ENCODE measurements at places on chromosomes 4 and X.

- DNase-seq = no peak
Observed at GRCh38 chr4:150855981-150856510, 159.0 kb downstream of the LRBA start.

DNA sequence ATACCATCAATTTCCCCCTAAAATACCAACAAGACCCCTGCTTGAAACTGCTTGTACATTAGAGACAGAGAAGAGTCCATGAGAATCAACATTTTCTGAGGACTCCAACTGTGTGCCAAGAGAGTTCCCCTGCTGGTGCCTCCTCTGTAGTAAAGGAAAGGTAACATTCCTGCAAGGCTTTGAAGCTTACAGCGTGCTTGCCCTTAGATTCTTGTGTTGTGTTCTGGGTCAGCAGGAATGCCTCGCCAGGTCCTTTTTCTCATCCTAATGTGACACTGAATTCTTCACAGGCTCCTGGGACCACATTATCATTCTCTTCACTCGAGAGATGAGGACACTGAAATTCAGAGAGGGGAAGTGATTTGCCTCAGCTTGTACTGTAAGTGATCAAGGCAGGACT, 9.7 kb upstream of the EOLA2 start:
- DNase-seq = no peak

GRCh38 chr4:57068237-57068981, 41.8 kb downstream of the IGFBP7 start:
- no peak for DNase-seq

- DNase-seq = no peak
Observed at GRCh38 chrX:134364711-134365110, 95.3 kb upstream of the HPRT1 start.

- DNase-seq = no peak
Observed at GRCh38 chr4:187027272-187027671, 303.6 kb upstream of the FAT1 start.

GRCh38 chrX:67651437-67652142, 107.8 kb downstream of the AR start:
- no peak for DNase-seq

DNA sequence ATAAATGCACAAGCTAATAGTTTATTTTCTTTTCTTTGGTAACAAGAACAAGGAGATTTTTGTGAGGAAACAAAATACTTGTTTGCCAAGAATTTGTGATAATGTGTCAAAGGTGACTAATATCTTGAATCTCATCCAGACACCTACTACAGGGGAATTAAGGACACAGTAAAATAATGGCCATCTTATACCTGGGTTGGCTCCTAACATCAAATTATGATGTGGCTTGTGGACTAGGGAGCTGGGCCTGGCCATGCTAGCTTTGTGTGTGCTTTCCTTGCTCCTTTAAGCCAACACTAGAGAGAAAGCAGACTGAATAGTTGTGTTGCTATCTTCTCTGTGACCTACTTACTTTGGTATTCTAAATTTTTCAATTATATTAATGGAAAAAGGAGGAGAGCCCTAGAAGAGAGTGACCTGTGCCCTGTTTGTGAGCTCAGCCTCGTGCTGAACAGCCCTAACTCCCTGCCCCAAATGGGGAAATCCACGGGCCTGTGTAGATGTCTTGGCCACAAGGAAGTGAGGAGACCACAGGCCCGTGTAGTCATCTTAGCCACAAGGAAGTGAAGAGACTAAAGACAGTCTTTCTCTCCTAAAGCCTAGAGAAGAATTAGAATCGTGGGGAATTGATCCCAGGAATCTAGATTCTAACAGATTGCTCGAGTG, 23.3 kb downstream of the ARHGAP24 start:
- no peak for DNase-seq

GRCh38 chrX:6291444-6291843, 62.8 kb upstream of the NLGN4X start:
- DNase-seq = no peak

- no peak for DNase-seq
Observed at GRCh38 chrX:3548765-3549391, 164.6 kb downstream of the PRKX start.

DNA sequence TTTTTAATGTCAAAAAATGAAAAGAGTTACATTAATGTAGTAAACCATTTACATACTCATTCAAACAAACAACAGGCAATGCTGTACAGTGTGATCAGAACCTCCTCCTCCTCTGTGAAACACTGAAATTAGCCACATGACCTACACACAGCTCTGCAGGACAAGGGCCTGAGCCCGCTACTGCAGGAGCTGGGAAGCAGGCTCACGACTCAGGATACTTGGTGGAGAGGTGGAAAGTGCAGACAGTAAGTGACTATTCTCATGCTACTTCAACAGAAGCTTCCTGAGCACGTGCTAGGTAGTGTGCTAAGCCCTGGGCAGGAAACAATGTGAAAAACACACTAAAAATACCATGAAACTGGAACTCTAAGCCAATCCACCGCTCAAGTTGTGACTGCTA, 56.8 kb downstream of the TAPT1 start:
- DNase-seq = no peak

DNA sequence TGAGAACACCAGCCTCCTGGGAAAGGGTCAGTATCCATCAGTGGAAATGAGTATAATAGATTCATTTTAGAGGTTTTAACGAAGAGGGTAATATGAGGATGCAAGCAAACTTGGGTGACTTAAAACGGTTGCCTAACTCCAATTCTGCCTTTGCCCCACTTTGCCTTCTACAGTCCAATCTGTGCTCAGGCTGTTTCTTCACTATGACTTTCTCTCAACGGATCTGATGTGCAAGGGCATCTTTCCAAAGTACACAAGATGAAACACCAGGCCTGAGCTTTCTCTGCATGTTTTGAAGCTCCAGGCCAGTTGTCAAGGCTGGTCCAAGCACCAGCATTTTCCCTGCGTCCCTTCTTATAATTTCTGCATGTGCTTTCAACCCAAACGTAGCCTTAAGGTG, 68.0 kb upstream of the TMEM164 start:
- DNase-seq = no peak

DNA sequence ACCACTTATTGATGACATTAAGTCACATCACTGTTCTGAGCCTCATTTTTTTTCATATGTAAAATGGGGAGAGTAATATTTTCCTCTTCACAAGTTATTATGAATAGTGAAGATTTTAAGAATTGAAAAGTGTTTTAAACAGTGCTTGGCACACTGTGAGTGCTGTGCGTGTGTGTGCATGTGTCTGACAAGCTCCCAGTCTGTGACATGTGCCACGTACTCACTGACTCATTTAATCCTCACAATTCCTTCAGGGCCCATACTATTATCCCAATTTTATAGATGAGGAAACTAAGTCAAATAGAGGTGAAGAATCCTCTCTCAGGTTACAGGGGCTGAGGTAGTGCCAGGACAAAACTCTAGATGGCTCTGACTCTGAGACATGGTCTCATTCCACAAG, 114.1 kb upstream of the NWD2 start:
- no peak for DNase-seq
